ENCODE measurements at places on chromosomes 4 and X.

DNA sequence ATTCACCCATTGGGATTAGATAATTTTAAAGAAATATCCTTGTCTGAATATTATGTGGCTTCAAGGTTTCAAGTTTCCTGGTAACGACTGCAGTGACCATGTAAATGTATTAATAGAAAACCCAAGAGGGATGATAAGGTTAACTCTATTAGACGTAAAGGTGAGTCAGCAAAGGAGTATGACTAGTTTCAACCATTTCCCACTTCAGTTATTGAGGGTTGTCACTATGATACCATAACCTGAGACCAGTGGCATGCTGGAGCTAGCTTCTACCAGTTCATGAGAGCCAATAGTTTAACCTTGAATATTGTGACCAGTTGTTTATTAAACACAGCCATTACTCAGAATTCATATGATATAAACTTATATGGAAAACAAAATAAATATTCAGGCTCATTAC is 270.1 kb downstream of the TMA16 start:
- no peak for DNase-seq

DNA sequence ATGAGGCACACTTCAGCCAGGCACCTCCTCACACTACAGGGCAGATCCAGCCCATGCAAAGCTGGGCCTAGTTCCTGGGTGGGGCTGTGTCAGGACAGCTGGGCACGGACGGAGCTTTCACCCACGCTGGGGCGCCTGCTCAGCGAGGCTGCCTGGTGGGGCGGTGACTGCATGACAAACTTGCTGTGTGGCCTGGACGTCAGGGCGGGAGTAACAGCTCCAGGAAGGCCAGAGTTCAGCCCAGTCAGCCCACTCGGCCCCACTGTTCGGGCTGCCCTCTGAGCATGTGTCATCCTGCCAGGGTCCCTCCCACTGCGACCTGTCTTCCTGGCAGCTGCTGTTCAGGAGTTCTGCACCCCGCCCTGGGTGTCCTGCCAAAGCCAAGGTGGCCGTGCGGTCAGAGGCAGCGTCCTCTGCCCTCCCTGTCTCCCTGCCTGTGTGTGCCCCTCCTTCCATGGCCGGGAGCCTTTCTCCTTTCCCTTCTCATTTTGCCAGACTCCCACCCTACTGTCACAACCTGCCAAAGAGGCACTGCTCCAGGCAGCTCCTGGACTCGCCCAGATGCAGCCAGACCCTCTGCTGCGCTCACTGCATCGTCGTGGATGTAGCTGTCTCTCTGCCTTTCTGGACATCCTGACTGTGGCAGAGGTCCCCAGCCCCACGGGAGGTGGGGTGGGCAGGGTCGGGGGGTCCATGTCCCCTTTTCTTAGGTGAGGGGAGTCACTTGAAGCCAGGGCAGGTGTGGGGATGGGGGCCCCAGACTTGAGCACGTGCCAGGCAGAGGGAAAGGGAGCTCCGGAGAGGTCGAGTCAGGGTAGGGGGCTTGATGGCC is 33.0 kb upstream of the KIAA0232 start:
- no peak for DNase-seq

DNA sequence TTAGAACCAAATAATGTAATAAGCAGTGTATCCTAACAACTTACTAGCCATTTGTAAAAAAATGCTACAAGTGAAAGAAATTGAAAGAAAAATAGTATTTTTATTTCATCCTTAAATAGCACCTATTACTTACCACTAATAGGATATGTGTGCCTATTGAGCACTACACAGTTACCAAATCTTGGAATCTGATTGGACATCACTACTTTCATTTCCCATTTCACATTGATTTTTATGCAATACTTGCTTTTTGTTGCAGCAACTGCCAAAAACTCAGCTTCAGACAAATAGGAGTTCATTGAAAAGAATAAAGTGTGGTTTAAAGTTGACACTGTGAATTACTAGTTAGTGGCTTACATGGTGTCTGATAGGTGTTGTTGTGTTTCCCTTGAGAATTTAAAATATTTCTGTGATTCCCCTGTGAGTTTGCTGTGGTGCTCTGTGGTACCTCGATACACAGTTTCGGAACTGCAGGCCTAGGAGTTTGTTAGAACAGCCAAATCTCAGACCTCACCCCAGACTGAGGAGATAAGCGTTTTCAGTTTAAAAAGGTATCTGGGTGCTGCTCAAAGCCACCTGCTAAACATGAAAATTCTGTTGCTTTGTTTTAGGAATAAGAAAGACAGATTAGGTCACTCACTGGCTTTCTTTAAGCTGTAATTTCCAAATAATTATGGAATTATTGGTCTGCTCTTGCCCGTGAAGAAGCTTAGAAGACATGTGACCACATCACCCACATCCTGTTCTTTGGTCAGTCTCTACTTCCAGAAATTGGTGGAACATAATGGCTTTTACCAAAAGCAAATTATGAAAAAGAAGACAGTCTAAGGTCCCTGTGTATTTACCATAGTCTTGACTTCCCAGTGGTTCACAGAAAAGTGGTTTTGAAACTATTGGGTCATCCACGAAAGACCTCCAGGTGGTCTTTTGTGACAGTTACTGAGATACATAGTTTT is 97.8 kb downstream of the SYTL5 start:
- no peak for DNase-seq

DNA sequence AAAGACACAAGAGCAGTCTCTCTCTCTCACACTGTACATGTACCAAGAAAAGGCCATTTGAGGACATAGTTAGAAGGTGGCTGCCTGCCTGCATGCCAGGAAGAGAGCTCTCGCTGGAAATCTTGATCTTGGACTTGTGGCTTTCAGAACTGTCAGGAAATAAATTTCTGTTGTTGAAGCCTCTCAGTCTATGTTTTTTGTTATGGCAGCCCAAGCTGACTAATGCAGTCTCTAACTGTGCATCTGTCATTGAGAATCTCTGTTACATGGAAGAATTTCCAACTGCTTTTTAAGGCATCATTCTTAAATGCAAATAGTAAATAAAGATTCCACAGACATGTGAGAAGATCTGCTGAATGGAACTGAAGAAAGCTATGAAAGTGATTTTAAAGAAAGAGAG is 198.3 kb downstream of the PCDH10 start:
- no peak for DNase-seq

DNA sequence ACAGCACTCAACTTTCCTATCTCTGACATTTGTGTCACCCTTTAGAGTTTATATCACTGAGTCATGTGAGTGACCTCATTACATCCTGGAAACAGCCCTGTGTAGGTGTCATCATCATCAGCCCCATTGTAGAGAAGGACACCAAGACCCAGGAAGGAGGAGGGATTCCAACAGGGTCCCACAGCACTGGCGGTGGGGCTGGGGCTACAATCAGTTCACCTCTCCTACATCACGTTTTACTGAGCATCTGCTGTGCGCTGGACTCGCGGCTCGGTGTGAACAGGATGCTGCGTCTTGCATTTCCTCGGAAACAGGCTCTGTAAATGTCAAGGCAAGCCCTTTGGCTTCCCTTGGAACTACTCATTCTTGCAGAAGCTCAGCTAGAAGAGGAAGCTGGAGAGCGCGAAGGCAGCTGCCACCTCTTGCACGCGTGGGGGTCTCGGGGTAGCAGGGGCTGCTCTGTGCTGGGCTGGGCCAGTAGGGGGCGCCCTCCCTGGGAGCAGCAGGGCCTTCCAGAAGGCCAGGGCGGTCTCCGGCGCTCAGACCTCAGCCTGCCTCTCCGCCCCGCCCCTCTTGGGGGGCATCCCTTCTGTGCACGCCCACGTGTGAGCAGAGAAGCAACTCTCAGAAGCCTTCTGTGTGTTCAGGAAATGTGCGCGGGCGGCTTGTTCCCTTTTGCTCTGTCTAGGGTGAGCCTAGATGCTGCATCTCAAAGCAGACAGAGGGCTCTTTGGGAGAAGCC is 29.0 kb downstream of the REELD1 start:
- no peak for DNase-seq

DNA sequence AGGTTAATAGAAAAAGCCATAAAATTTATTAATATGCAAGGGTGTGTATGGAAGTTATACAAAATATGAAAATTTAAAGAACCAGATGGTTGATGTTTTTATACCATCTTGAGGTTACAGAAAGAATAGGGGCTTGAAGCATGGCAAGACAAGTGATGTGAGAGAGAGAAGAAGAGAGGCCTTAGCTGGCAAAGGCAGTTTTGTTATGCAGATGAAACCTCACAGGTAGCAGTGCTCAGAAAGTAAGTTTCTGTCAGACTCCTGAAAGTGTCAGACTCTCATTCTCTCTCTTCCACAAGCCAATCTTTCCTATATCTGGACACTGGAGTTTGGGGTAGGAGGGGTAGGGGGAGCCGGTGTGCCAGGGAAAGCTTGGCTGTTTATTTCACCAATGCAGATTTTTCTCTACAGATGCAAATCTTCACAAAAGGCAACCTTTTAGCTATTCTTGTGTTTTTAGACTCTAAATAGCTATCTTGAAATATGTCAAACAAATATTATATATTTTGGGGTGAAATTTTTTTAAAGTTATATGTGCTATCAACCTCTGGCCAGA is 124.5 kb downstream of the CFAP299 start:
- no peak for DNase-seq

DNA sequence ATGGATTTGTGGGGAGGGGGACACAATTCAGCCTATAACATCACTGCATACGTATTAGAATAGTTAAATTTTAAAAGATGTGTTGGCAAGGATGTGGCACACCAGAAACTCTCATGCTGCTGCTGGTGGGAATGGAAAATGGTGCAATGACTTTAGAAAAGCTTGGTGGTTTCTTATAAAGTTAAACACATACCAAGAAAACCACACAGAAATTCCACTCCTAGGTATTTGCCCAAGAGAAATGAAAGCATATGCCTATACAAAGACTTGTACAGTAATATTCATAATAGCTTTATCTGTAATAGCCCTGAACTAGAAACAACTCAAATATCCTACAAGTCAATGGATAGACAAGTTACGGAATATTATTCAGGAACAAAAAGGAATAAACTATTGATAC is 71.3 kb upstream of the PDHA1 start:
- no peak for DNase-seq

GRCh38 chr4:101864660-101865059 is 74.1 kb downstream of the BANK1 start:
- DNase-seq = no peak

DNA sequence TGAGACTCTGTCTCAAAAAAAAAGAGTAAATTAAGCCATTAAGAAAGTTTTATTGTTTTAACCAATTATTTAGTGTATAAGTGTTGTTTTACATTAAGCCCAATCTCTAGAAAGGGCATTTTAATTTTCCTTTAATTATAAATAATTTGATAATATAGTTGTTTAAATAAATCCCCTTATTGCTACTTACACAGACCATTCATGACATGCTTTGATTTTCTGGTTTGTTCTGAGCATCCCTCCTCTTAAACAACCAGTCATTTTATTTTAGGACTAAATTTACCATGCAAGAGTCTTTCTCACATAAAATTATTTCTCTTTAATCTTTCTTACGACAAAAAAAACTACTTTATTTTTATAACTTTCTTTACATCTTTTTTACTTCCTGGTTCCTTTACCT is 23.5 kb upstream of the PAGE5 start:
- DNase-seq = no peak

DNA sequence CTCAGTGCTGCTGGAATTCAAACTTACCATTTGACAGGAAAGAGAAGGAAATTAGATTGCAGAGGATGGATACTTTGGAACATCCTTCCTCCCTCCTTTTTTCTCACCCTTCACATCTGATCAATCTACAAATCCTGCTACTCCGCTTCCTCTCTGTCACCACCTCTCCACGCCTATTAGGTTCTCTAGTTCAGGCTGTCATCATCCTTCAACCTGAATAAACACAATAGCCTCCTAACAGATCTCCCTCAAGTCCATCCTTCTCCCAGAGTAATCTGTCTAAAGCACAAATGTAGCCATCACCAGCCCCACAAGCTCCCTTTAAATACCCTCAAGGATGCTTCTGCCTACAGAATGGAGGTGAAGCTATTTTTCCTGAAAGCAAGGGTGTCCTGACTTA is 20.0 kb upstream of the SLAIN2 start:
- no peak for DNase-seq

DNA sequence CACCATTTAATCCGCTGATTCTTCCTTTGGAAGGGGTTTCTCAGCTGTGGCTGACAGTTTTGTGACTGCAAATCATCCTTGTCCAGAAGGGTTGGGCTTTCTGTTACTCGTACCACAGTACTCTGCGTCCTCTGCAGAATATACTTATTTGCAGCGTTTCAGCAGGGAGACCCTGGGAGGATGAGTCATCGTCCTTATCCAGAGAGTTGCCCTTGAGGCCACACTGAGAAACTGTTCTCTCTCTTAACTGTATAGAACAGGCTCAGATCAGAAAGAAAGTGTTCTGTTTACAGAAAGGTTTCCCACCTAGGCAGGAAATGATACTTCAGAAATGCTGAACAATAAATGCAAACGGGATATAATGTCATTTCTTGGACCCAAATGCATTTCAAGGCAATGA is 47.8 kb upstream of the DDX53 start:
- no peak for DNase-seq

DNA sequence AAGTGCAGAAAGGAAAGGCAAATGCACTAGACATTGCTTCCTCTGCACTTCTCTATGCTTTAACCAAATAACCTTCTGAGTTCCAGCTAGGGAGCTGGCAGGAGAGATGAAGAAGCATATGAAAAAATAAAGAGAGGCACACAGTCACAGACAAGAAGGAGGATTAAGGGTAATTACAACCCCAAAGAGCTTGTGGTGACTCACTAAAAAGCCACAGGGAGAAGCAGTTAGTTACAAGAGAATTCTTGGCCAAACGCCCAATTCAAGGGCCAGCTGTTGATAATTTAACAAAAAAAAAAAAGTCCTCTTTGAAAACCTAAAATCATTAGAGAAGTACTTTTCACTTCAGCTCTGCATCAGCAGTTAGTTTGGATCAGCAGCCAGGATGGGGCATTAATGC is 478.0 kb downstream of the KCNIP4 start:
- no peak for DNase-seq

DNA sequence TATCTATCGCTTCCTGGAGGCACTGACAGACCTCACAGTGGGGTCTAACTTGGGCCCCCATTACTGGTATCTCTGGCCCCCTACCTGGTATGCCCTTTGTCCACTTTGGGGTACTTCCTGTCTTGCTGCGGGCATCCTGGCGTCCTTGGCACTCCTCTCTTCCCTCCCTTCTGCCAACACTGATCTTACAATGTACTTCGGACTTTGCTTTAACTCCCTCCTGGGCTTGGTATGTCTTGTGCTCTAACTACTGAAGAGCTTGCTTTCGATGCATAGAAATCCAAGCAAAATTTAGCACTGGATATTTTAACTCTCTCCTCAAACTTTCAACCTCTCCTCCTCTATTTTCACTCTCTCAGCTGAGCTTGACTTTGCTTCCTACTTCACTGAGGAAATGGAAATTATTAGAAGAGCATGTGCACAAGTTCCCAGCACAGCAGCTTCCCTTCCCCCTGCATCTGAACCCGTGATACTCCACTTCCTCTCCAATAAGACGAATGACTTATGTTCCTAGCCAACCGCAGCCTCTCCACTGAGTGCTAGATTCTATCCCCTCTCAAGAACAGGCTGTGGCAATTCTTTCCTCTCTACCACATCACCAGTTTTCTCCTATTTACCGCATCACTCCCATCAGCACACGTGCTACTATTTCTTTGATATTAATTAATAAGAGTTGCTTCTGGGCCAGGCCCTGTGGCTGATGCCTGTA is 52.9 kb downstream of the SUPT20HL2 start:
- DNase-seq = no peak

GRCh38 chr4:55343887-55344286 is 2.2 kb upstream of the SRD5A3 start:
- DNase-seq = no peak

GRCh38 chr4:27861802-27862201 is 1001.2 kb downstream of the STIM2 start:
- DNase-seq = no peak

GRCh38 chr4:101299899-101300540 is 47.3 kb downstream of the PPP3CA start:
- DNase-seq = no peak

GRCh38 chr4:148030193-148030873 is 298.4 kb downstream of the ARHGAP10 start:
- DNase-seq = no peak

Data from frontal cortex (tissue), 4 donors.